ENCODE measurements at places on chromosomes 11 and 22. TPM values are rescaled to one million over a fixed set of nuclear protein-coding genes. Genes with fewer than 3 reads are reported as not detected.

The ZP1 gene
- not detected for total RNA-seq

The DRICH1 gene
- total RNA-seq: 1.4 TPM

The PARVG gene
- 29.7 TPM for total RNA-seq

The BDNF gene
- 6.2 TPM for total RNA-seq

The ART1 gene
- total RNA-seq: not detected

The C2CD3 gene
- 29.4 TPM for total RNA-seq

The KCNA4 gene
- total RNA-seq: 0.54 TPM

The KCNQ1 gene
- 6.2 TPM for total RNA-seq

The KCNJ11 gene
- 1.3 TPM for total RNA-seq

The NUP160 gene
- total RNA-seq: 38.2 TPM

The OR52H1 gene
- total RNA-seq: 0.96 TPM

- H3K27me3 ChIP-seq: no peaks in the 10 kb centered on the region
- H3K4me3 ChIP-seq: no peak overlapping the region
- no peak overlapping the region for H3K27ac ChIP-seq
- no peaks in the 10 kb centered on the region for H3K4me1 ChIP-seq
- DNase-seq: no peak
These were observed 41.1 kb downstream of the LIF start for GRCh38 chr22:30205281-30206115.

DNA sequence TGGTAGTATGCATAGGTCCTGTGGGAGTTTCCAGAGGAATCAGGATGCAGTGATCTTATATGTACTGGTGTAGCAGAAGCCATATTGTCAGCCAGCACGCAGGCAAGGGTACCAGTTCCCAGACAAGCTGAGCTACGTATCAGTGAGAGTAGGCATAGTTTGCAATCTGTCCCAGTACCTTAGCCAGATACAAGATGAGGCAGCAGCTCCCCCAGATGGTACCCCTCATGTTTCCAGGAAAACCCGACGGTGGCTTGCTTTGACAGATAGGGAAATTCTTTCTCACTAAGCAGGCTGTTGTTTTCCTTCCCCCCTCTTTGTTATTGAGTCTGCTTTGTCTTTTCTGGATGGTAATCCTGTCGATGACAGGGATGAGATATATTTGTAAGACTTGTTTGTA is 109.7 kb upstream of the RRM1 start:
- DNase-seq: no peak
- no peaks in the 10 kb centered on the region for H3K36me3 ChIP-seq
- no peak overlapping the region for H3K4me3 ChIP-seq

DNA sequence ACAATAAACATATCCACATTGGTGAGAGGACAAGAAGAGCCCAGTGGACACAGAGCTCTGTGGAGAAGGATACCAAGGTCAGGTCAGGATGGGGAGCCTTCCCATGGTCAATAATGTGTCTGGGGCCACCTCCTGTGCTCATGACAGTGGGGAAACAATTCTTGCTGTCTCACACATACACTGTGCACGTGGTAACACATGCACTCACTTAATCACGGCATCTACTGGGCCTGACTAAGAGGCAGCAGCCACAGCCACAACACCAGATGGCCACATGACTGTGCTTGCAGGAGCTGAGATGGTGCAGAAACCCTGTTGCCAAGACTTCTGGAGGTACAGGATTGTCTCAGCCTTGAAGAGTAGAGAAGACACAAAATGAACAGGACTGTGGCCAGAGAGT is 28.6 kb downstream of the C22orf42 start:
- no peak overlapping the region for H3K27ac ChIP-seq
- H3K4me1 ChIP-seq: no peaks in the 10 kb centered on the region
- no peaks in the 10 kb centered on the region for H3K27me3 ChIP-seq
- no peak overlapping the region for H3K4me3 ChIP-seq
- H3K36me3 ChIP-seq: no peaks in the 10 kb centered on the region

- no peak for DNase-seq
- H3K4me1 ChIP-seq: no peaks in the 10 kb centered on the region
- H3K27ac ChIP-seq: no peak overlapping the region
- H3K4me3 ChIP-seq: no peak overlapping the region
These were observed 45.0 kb upstream of the ANO1 start for GRCh38 chr11:70032943-70033710.

DNA sequence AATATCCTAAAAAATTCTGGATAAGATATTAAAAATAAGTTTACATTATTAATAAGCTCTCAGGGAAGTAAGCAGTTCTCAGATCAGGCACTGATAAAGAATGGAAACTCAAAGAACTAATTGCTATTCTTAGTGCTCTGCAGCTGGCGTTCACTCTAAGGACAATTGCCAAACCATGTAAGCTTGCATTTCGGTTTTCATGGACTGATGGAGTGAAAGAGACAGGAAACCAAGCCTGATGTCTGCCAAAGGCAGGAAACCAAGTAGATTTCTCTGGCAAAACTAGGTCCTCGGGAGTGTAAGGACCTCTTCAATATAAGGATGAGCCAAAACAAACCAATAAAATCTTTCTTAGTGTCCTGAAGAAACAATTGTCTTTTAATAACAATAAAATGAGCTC is 355.2 kb downstream of the RAB38 start:
- no peak overlapping the region for H3K4me3 ChIP-seq
- DNase-seq: no peak
- H3K27ac ChIP-seq: no peak overlapping the region
- no peaks in the 10 kb centered on the region for H3K36me3 ChIP-seq
- H3K27me3 ChIP-seq: no peaks in the 10 kb centered on the region

DNA sequence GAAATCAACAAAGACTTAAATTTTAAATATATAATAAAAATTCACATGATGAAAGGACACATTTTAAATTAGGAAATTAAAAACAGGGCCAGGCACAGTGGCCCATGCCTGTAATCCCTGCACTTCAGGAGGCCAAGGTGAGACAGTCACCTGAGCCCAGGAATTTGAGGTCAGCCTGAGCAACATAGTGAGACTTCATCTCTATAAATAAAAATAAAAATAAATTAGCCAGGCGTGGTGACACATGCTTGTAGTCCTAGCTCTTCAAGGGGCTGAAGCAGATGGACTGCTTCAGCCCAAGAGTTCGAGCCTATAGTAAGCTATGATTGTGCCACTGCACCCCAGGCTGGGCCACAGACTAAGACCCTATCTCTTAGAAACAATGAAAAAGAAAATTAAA is 29.3 kb downstream of the RRAS2 start:
- H3K27me3 ChIP-seq: no peaks in the 10 kb centered on the region
- no peaks in the 10 kb centered on the region for H3K36me3 ChIP-seq
- no peak overlapping the region for H3K27ac ChIP-seq
- no peak overlapping the region for H3K4me3 ChIP-seq

DNA sequence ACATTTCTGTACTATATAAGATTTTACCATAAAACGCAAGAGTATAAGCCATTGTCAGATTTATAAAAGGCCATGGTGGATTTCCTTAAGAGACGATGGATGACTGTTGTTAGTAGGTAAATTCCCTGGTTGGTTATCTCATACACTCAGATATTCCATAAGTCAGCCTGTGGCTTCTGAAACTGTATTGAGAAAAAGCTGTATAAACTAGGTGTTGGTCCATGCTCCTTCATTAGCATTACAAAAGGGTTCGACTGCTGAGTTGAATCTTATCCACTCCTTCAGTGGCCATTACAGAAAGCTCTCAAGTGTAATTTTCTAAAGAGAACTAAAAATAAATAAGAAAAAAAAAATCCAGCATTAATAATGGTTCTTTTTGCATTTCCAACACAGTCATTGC is 5.3 kb downstream of the GRAP2 start:
- no peaks in the 10 kb centered on the region for H3K36me3 ChIP-seq
- no peak overlapping the region for H3K27ac ChIP-seq
- DNase-seq: no peak
- H3K4me3 ChIP-seq: no peak overlapping the region
- H3K27me3 ChIP-seq: no peaks in the 10 kb centered on the region

DNA sequence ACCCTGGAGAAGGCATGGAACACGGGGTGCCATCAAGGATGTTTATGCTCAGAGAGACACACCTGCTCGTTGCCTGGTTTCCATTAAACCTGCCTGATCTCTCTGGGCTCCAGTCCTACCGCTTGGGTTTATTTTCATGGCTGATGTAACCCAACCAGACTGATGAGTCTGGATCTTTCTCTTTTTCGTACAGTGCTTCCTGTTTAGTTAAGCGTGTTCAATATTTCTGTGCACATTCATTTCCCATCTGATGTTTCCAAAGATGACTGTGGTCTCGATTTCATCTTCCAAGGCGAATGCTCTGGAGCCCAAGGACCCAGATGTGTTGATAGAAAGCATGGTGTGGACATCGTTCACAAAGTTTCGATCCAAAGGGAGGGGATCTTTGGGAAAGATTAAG is 84.3 kb downstream of the SNX19 start:
- no peak for DNase-seq
- no peaks in the 10 kb centered on the region for H3K27me3 ChIP-seq
- H3K4me3 ChIP-seq: no peak overlapping the region
- H3K4me1 ChIP-seq: no peaks in the 10 kb centered on the region
- H3K36me3 ChIP-seq: no peaks in the 10 kb centered on the region

- peak overlapping the region; percentile 24 for H3K4me3 ChIP-seq
- H3K27me3 ChIP-seq: peaks cover 2% of the 10 kb centered on the region
- no peaks in the 10 kb centered on the region for H3K4me1 ChIP-seq
- DNase-seq: peak; percentile 76
These were observed 1.2 kb downstream of the PHLDA2 start for GRCh38 chr11:2927851-2928604.

- no peak overlapping the region for H3K4me3 ChIP-seq
- H3K36me3 ChIP-seq: no peaks in the 10 kb centered on the region
- no peak overlapping the region for H3K27ac ChIP-seq
- no peaks in the 10 kb centered on the region for H3K27me3 ChIP-seq
These were observed 1241.6 kb downstream of the TBC1D22A start for GRCh38 chr22:48004038-48004437.

DNA sequence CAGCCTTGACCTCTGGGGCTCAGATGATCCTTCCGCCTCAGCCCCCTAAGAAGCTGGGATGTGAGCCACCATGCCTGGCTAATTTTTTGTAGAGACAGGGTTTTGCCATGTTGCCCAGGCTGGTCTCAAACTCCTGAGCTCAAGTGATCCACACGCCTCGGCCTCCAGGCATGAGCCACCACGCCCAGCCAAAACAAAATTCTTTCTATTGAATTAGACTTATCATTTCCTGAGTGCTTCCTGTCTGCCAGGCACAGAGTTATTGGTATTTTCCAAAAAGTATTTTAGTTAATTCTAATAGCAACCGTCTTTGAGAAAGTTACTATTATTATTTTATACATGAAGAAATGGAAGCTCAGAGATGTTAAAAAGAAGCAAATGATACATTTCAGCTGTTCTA is 61.4 kb upstream of the LMO2 start:
- no peaks in the 10 kb centered on the region for H3K4me1 ChIP-seq
- H3K27ac ChIP-seq: no peak overlapping the region
- H3K4me3 ChIP-seq: no peak overlapping the region
- no peak for DNase-seq
- H3K36me3 ChIP-seq: no peaks in the 10 kb centered on the region

DNA sequence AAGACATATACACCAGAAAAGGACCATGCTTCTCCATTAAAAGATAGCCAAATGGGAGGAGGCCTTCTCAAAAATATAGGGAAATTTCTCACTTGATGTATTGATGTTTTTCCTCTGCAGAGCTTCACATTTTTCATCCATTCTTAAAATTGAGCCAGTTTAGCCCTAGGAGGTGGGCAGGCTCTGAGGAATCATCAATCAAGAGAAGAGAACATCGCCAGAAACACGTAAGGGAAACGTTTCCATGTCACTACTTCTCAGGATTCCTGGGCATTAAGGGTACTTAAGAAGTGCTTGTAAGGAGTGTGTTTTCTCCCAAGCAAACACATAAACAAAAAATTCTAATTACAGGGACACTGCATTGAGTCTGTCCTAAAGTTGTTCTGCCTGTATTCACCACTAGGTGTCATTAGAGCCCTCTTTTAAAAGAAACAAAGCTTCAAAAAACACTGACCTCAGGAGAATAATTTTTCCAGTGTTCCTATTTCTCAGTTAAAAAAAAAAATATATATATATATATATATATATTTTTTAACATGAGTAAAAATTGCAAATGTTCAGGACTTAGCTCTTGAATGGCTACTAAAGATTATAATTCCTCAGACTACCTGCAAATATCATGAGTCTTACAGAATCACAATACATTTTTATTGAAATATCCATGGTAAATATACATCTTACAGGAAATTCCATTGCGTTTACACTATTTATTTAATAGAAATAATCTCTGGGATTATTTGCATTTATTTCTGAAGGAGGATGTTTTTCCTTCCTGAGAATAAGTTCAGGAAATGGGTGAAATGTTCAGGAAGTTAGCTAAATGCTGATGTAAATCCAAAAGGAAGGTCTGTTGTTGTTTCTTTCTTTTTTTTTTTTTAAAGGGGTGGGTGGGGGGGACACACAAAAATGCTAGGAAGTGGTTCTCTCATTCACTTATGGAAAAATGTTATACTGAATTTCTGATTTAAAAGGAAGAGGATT is 16.0 kb downstream of the FZD4 start:
- H3K4me3 ChIP-seq: no peak overlapping the region
- no peak for DNase-seq
- peaks cover 2% of the 10 kb centered on the region for H3K36me3 ChIP-seq
- no peak overlapping the region for H3K27ac ChIP-seq

- no peaks in the 10 kb centered on the region for H3K4me1 ChIP-seq
- H3K4me3 ChIP-seq: no peak overlapping the region
- no peaks in the 10 kb centered on the region for H3K36me3 ChIP-seq
- no peak for DNase-seq
These were observed 131.2 kb upstream of the SERPIND1 start for GRCh38 chr22:20642668-20643179.

- DNase-seq: no peak
- H3K4me1 ChIP-seq: no peaks in the 10 kb centered on the region
- no peak overlapping the region for H3K4me3 ChIP-seq
- H3K27me3 ChIP-seq: peaks cover 6% of the 10 kb centered on the region
These were observed 50.2 kb downstream of the EHF start for GRCh38 chr11:34671117-34671516.

- H3K27ac ChIP-seq: no peak overlapping the region
- DNase-seq: no peak
These were observed 154.1 kb downstream of the CTTN start for GRCh38 chr11:70552167-70553150.

GRCh38 chr11:67332081-67332691 is 21.2 kb downstream of the POLD4 start:
- no peak overlapping the region for H3K4me3 ChIP-seq
- no peak for DNase-seq
- no peaks in the 10 kb centered on the region for H3K27me3 ChIP-seq
- H3K36me3 ChIP-seq: no peaks in the 10 kb centered on the region

DNA sequence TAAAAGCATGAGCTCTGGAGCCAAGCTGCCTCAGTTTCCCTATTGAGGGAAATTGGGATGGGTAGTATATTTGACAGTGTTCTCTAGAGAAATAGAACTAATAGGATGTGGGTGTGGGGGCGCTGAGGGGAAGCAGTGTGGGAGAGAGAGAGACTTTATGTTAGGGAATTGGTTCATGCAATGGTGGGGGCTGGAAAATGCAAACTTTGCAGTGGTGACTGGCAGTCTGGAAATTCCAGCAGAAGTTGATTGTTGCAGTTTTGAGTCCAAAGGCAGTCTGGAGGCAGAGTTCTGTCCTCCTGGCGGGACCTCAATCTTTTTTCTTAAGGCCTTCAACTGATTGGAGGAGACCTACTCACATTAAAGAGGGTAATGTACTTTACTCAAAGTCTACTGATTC is 59.4 kb upstream of the SYT13 start:
- no peaks in the 10 kb centered on the region for H3K27me3 ChIP-seq
- H3K27ac ChIP-seq: no peak overlapping the region
- H3K4me3 ChIP-seq: no peak overlapping the region

All from aorta (tissue), 5 donors.